ENCODE measurements at places on chromosomes 7 and 10.

DNA sequence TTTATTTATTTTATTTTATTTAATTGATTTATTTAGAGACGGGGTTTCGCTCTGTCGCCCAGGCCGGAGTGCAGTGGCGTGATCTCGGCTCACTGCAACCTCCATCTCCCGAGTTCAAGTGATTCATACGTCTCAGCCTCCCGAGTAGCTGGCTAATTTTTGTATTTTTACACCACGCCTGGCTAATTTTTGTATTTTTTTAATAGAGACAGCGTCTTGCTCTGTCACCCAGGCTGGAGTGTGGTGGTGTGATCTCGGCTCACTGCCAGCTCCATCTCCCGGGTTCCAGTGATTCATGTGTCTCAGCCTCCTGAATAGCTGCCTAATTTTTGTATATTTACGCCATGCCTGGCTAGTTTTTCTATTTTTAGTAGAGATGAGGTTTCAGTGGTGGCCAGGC, 34.2 kb downstream of the AP5Z1 start:
- DNase-seq: no peak

GRCh38 chr10:132166216-132166950, 20.4 kb upstream of the DPYSL4 start:
- no peak for DNase-seq

DNA sequence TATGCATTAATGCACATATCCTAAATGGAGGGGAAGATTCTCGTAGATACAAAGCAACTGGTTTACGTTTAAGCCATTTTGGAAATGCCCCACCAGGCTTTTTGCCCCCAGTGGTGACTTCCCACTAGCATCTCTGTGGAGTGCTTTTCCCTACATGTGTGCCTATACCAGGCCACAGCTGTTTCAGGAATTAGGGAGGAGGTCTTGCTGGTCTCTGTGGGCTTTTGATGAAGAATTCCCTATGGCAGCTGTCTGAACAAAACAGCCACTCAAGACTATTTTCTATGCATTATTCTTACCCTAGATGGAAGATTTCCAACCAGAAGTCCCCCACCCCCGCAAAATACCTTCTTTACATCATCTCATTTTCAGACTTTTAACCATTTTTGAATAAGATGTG, 52.0 kb upstream of the NMT2 start:
- DNase-seq: no peak

- DNase-seq: no peak
Observed at GRCh38 chr7:136292365-136292764, 315.2 kb upstream of the MTPN start.

DNA sequence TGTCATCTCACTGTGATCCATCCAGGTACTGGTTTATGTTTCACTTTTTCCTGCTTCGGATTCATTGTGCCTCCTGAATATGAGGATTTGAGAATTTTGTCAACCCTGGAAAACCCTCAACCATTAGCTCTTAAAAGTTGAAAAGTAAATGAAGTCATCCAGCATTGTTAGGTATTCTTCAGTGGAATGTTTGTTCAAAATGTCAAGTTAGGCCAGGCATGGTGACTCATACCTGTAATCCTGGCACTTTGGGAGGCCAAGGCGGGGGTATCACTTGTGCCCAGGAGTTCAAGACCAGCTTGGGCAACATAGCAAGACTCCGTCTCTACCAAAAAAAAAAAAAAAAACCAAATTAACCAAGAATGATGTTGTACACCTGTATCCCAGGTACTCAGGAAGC, 222.1 kb downstream of the NSUN6 start:
- DNase-seq: no peak

DNA sequence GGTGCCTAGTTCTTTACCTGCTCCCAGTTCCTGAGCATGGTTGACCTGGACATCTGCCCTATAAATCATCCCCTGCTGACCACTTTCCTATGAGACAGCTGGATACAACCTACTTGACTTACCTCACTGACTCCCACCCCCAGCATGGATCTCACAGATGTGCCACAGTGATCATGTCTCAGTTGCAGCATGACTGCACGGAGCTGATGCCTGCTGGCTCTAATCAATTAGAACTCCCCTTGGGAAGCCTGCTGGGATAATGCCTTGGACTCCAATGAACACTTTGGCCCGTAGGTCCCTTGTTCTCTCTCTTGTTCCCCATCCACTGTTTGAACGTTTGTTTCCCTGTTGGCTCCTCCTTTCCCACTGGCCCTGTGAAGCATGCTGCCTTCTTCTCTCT, 271.2 kb upstream of the IGFBP3 start:
- no peak for DNase-seq

- no peak for DNase-seq
Observed at GRCh38 chr10:76915316-76915715, 722.3 kb downstream of the KCNMA1 start.

DNA sequence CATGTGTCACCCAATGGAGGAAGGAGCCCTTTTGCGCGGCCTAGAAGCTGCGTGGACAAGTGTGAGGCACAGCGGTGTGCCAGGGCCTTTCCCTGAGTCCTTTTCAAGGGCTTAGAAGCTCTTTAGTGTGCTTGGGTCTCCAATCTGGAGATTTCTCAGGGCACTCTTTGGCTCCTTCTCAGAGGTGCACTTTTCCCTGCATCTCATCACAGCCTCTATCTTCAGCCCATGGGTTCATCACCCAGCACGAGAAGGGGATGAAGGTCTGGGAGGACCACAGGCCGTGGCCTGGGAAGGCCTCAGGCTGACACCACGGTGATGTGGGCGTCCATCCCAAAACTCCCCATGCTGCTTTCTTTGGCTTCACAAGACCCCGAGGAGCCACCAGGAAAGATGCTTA, 233.4 kb downstream of the TEX36 start:
- no peak for DNase-seq

DNA sequence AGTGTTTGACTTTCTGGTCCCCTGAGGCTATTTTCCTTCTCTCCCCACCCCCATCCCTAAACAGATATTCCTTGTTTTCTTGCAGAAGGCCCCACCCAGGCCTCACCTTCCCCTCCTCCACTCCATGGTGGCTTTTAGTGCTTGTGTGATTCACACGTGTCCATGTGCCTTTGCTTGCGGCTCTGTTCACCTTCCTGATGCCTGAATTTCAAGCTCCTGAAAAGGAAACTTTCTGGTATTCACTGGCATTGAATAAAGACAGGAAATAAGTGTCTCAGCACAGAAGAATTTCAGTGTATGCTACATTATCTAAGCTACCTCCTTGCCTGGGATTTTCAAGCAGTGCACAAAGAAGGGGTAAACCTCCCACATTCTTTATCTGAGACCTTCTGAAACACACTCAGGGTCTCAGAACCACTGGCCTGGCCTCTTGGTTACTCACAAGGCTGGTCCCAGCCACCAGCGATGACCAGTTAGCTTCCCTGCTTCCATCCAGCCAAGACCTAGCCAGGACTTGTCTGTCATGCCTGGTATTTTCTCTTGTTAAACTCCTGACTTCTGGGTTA, 17.2 kb upstream of the UBE2H start:
- DNase-seq: no peak

GRCh38 chr10:100520811-100521210, 1.1 kb upstream of the SEC31B start:
- no peak for DNase-seq

- no peak for DNase-seq
Observed at GRCh38 chr10:5895804-5896203, 5.8 kb downstream of the FBH1 start.

- no peak for DNase-seq
Observed at GRCh38 chr7:12630513-12630819, 57.0 kb upstream of the ARL4A start.

- DNase-seq: no peak
Observed at GRCh38 chr7:92485267-92485892, 7.6 kb upstream of the ERVW-1 start.

DNA sequence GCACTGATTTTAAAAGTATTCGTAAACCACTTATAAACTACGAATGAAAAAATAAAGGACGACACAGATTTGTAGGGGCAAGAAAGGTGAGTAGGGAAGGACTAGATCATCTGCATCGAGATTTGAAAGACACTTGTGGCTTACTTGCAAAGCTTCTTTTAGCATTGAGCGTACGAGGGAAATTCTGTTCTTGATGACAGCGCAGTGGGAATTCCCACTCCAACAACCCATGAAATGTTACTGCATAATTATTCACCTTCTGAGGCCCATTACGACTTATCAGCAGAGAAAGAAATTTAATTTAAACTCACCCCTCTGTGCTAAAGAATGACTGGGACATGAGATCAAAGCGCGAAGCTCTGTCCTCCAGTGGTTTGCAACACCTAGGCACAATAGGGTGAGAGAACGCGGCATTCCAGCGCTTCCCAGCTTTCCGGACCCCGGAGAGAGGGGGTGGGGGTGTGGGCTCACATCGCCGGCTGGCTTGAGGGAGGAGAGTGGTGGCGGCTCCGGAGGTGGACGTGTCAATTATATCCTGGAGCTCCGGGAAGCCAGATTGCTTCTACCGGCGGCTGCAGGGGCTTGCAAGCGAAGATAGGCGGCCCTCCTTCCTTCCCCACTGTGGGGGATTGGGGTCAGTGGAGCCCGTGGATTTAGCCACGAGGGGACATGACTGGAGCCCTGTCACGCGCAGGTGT, 10.3 kb downstream of the SP8 start:
- no peak for DNase-seq

DNA sequence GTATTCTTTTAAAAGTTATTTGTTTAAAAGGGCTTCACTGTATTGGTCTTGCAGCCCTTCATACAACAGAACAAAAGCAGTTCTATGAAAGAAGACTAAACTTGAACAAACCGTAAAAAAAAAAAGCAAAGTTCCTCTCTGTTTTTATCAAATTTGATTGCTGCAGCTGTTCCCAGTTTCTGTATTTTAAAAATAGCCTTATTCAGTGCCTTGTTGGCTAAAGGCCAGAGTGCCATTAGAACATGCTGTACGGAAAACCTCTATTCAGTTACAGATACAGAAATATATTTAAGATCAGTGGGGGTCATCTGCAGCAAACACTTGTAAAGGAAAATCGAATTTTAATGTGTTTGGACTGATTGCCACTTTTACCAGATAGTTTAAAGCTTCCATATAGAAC, 207.8 kb upstream of the ETV1 start:
- DNase-seq: no peak

GRCh38 chr7:108046952-108047506, 44.1 kb upstream of the LAMB1 start:
- DNase-seq: no peak

DNA sequence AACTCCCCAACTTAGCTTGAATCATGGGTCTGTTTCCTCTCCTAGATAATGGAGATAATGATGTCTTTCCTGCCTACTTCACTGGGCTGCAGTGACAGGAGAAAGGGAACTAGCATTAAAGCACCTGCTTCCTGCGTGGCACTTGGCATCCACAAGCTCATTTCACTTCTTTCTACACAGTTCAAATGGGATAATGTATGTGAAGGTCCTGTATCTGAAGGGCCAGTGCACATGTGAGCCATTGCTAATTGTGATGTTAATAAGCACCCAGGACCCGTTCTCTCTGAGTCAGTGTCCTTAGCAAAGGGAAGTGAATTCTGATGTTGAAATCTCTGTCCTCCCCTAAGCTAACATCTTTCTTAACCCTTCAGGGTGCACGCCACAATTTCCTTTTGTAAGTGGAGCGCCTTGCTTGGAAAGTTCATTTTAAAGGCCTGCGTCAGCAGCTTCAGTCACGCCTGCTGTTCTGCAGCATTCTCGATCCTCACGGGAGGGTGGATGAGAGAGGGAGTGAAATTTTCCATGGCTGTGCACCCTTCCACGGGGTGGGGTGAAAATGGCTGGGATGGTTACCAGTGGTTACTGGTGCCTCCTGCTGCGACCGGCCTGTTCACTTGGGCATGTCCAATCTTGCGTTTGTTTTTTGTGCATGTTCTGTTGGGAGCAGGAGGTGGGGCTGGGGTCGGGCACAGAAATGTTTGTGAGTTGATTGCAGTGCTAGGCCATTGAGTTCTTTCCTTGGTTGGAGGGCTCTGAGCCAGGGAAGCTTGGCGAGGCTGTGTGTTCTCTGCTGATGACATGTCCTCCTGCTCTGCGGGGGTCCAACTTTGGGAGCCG, 59.2 kb downstream of the HK1 start:
- DNase-seq: no peak

DNA sequence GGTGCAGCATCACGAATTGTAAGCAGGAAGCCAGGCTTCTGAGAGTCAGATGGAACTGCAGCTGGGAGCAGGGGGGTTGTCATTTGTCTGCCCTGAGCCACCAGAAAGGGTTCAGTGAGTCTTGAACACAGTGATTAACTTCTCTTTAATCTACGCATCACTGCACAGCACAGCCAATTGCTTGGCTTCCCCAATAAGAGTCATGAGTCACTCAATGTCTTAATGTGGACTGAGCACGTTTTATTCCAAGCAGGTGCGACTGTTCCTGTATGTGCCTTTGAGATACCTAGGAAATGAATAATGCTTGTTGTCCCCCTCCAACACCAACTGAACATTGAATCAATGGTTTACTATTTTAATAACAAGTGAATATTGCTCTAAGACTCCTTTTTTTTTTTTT, 26.0 kb upstream of the PLEKHA1 start:
- no peak for DNase-seq

GRCh38 chr7:134873253-134873652, 93.8 kb downstream of the CALD1 start:
- no peak for DNase-seq

DNA sequence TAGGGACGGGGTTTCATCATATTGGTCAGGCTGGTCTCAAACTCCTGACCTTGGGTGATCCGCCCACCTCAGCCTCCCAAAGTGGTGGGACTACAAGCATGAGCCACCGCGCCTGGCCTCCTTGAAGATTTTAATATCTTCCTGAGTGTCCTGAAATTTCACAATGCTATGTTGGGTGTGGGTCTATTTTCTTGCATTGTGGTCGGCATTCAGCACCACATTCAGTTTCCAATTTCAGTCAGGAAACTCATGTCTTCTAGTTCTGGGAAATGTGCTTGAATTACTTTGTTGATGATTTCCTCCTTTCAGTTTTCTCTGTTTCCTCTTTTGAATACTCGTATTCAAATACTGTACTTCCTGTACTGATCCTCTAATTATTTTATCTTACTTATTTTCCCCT, 49.3 kb upstream of the IL6 start:
- no peak for DNase-seq

DNA sequence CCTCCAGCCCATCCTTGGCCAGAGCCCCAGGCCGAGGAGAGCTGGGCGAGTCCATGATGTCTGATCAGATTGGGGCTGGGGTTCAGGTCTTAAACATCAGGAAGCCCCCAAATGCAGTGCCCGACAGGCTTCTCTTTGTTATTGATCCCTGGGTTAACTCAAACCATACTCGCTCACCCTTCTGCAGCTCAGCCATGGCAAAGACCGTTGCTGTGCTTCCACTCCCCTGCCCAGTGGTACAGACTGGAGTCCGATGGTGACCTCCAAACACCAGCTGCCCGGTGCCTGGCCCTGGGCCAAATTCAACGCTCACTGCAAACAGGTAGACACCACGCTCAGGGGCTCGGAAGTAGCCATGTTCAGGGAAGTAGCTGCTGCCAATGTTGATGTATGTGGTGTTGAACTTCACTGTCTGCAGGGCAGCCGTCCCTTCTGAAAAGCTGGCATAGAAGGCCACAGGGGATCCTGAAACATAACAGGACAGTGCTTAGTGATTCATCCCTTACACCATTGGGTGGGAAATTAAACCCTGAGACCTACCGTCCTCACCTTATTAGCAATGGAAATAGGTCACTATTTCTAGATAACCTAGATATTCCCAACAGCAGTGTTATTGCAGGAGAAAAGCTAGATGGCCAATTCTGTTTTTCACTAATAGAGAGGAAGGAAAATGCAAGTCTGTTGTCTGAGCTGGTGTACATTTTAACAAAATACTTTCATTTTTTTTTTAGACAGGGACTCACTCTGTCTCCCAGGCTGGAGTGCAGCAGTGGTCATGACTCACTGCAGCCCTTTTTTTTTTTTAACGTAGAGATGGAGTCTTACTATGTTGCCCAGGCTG, 20.5 kb downstream of the MMRN2 start:
- DNase-seq: no peak
